MCF 10A (cell line): ENCODE measurements at places on chromosomes 3 and 15. TPM values are rescaled to one million over a fixed set of nuclear protein-coding genes. Genes with fewer than 3 reads are reported as not detected.
A peak's percentile ranks its signal among the peaks of the same experiment; 100 is the strongest.

Gene MORC1
- total RNA-seq = not detected in 2 replicates

Gene ZNF502
- total RNA-seq = 2.4 and 2.8 TPM in 2 replicates

Gene ITIH3
- total RNA-seq = not detected in 2 replicates

Gene RPP14
- 19.0 and 20.0 TPM in 2 replicates for total RNA-seq

Gene NPAP1
- not detected in 2 replicates for total RNA-seq

Gene GOLGA8K
- not detected in 2 replicates for total RNA-seq

Gene CLK3
- 57.8 and 62.8 TPM in 2 replicates for total RNA-seq

Gene KLHL40
- total RNA-seq = not detected in 2 replicates

- DNase-seq = no peak
These were observed 5.1 kb upstream of the BAHD1 start for GRCh38 chr15:40435710-40436089.

DNA sequence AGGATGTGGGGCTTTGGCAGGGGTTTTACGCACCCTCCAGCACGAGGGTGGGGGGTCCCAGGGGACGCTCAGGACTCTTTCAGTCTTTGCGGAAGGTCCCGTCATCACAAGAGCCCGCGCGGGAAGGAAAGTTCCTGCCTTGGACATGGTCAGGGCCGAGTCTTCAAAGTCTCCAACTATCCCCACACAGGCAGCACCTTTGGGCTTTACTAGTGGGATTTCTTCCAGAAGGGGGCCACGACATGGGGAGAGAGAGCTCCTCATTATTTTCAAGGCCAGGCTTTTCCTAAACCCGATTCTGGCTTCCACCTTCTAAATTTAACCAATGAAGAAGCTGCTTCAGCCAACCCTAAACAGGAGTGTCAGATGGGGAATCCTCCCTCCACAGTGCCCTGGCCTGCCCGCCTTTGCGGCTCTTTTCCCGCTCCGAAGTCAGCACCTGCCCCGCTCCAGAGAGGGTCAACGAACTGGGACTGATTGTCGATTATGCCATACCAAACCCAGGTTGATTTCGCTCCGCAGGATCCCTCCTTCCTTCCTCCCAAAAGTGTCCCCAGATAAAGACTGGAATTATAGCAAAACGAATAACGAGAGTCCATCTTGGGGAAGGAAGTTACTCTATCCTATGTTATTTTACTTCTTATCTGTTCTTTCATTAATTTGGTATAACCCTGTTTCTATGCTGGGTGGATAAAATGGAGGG lies 11.0 kb downstream of the SHOX2 start:
- DNase-seq = no peak

DNA sequence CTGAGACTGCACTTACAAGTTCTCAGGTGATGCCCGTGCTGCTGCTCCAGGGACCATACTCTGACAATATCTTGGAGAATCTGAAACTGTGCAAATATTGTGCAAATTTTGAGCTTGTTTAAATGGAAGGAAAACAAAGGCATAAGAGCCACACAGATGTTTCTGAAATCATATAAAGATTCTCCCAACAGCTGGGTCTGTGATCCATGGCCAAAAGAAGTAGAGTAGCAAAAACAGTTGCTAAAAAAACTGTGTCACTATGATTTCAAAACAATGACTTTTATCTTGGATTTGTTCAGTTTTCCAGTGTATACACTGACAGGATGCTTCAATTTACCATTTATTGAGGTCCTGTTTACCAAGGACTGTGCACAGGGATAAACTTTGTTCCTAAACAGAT lies 25.3 kb downstream of the NPTN start:
- DNase-seq = no peak

GRCh38 chr3:126827121-126827520 lies 123.1 kb downstream of the CHCHD6 start:
- DNase-seq = peak; percentile 53

GRCh38 chr3:189621948-189622603 lies 9.1 kb upstream of the TP63 start:
- peak; percentile 80 for DNase-seq

DNA sequence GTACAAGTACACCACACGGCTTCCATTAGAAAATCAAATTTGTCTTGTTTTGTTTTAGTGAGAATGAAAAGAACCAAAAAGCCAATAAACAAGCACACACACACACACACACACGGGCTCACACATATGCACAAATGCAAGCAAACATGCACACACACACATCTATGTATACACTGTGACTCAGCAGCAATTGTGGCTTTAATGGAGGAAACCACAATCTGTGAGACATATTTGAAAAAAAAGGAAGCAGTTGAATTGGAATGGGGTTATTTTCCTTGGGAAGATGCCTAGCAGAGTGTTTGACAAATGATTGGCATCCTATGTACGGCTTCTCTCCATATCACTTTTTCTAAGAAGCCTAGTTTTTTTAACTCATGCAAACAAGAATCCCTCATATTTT lies 201.1 kb upstream of the ARRDC4 start:
- DNase-seq = peak; percentile 57

- DNase-seq = no peak
These were observed 303.6 kb downstream of the LSAMP start for GRCh38 chr3:116141724-116142123.

DNA sequence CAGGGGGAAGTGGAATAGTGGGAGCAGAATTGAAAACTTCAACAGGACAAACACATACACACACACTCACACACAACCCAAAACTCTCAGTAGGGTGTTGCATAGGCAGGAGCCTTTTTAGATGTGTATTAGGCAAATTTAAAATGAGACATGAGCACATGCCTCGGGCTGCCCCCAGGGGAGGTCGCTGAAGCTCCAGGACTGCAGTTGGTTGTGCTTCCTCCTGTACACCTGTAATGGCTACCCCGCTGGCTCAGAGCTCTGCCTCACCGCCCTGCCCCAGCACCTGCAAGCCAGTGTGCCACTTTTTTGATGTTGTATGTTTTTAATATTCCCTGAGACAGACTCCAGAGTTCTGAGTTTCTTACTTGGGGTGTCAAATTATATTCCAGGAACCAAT lies 303.4 kb upstream of the NR2E3 start:
- no peak for DNase-seq

DNA sequence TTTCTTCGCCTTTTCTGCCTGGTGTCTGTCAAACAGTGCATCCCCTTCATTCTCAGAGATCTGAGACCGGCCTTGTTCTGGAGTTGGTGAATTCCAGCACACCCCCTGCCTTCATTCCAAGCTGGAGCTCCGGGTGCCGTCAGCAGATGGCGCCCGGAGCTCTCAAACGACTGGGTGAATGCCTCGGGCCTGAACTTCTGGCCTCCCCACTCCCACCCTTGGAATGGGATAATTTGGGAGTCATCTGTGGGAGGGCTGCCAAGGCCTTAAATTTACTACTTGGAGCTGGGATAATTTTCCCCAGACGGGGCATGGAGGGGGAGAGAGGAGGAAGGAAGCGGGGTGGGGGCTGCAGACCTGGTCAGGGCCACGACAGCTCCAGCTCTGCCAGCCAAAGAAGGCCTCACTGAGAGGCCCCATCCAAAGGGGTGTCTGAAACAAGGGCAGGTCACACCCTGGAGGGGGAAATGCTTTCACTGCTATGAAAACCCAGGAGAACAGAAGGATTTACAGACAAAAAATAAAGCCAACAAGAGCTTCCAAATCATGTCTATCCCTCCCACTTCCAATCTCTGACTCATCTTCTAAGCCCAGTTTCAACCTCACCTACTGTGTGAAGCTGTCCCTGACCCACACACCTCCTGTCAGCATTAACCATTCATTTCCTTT lies 187.9 kb downstream of the OPA1 start:
- peak; percentile 93 for DNase-seq

DNA sequence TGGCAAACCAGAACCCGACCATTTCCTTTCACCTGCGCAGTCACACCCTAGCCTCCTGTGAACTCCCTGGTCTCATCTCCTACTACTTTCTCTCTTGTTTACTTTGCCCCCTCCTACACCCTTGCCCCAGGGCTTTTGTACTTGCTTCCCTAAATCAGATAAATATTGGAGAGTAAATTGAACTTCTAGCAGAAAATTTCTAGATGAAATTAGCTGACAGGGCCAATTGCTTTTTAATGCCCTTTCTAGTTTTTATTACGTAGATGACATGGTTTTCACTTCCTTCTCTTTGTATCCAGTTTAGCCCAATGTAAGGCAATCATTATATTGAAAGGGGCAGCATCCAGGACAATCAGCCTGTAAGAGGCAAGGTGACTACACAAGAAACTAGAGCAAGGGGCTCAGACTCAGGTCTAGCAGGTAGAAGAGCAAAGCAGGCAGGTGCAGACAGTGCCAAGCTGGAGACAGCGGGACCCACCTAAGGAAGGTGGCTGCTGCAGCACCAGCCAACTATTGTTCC lies 56.2 kb upstream of the TOPAZ1 start:
- no peak for DNase-seq

DNA sequence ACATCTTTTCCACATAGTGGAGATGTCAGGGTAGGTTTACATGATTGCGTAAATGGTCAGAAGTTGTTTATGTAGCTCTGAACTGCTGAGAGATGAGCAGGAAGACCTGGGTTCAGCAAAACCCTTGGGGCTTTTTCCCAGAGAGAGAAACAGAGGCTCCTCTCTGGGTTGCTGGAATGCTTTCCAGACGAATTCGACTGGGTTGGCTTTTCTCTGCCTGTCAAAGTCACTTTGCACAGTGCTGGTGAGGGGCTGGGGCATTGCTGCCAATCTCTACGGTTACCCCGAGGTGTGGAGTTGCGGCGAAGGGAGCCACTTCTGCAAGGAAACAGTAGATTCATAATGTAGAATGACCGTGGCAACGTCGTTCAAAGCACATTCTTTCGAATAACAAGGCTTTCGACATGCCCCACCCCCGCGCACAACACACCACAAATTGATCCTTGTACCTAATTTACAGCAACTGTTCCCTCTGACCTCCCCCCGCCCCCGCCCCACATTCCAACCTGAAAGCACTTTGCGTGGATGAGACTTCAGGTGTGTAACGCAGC lies 950 bp upstream of the CNTN4 start:
- peak; percentile 17 for DNase-seq

- no peak for DNase-seq
These were observed 24.3 kb upstream of the HEG1 start for GRCh38 chr3:125080077-125080476.

DNA sequence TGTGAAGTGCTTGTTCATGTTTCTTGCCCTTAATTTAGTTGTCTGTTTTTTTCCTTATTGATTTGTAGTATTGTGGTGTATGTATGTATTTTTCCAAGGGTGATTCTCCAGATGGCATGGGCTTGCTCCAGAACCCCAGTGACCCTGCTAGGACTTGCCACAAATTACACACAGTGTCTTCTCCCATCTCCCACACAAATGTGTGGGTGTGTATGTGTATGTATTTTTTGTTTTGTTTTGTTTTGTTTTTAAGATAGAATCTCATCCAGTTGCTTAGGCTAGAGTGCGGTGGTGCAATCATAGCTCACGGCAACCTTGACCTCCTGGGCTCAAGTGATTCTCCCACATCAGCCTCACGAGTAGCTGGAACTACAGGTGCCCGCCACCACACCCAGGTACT lies 36.2 kb upstream of the ARID3B start:
- no peak for DNase-seq

- no peak for DNase-seq
These were observed 767.7 kb upstream of the CFAP20DC start for GRCh38 chr3:59817511-59817910.

DNA sequence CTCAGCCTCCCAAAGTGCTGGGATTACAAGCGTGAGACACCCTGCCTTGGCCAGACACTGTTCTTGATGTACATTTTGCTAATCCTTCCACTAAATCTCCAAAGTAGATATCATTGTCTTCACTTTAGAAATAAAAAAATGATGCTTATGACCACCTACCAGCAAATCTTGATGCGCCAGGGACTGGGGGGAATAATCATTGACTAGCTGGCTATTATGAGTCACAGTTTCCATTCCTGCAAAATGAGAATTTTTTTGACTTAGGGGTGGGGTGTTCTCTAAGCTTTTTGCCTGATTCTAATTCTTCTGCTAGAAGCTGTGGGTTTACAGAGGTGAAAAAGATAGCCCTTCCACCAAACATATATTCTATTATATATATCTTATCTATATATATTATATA lies 17.1 kb upstream of the RFC4 start:
- DNase-seq = no peak

DNA sequence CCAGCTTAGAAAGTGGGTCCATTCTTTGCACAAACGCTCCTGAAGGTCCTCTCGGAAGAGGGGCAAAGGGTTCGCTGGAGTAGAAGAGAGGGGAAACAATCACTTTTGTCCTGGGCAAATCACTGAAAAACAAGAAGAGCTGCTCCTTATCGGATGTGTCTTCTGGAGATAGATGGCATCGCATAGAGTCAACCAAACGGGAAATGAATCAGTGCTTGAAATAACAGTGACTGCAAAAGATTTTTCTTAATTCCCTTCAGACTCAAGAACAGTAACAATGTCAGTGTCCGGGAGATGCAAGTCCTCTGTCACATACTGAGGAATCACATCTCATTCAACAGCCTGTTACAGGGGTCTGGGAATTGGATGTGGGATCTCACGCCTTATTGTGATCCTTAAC lies 78.8 kb upstream of the PCSK6 start:
- no peak for DNase-seq

DNA sequence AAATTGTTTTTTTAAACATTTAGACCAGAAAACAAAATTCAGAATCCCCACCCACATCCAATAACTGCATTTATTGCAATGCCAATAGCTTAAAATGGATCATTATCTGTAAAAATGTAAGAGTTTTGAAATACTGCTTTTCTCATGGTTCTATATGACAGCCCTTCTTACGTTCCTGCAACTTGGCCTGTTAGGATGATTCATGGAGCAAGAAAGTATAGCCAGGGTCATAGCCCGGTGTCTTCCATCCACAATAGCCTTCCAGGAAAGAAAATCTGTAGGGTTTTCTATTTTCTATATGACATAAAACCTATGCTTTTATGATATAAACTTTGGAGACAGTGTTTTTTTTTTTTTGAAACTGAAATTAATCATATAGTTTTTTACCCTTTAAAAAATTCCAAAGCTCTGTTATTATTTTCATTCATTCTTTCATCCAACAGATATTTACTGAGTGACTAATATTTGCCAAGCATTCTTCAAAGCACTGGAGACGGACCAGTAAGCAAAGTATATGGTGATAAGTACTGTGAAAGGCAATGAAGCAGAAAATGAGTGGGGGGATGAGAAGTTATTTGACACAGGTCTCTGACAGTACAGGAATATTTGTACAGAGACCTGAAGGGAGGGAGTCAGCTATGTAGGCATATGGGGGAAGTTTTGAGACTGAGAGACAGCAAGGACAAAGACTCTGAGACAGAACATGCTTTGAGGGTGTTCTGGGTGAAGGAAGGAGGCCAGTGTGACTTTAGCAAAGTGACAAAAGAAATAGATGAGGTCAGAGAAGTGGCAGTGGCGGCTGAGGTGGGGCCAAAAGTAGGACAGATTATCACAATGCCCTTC lies 29.0 kb upstream of the SLC2A2 start:
- no peak for DNase-seq

DNA sequence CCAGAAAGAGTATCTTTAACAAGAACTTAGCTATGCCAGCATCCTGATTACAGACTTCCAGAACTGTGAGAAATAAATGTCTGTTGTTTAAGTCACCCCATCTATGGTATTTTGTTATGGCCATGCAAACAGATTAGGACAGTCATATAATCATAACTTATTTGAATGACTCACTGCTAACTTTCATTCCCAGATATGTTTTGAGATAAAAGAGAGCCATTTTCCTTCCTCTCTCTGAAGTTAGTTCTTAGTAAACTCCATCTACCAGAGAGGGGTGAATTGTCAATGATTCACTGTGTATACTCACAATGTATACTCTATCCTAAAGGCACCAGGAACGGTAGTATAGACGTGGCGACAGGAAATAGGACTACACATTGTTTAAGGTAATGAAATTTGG lies 179.4 kb upstream of the DPH6 start:
- DNase-seq = no peak
